ENCODE measurements at places on chromosomes 4 and X. TPM values are rescaled to one million over a fixed set of nuclear protein-coding genes. Genes with fewer than 3 reads are reported as not detected.

ADGRG2 gene
- total RNA-seq: 0.66 TPM

XKRX gene
- total RNA-seq: 0.16 TPM

DNA sequence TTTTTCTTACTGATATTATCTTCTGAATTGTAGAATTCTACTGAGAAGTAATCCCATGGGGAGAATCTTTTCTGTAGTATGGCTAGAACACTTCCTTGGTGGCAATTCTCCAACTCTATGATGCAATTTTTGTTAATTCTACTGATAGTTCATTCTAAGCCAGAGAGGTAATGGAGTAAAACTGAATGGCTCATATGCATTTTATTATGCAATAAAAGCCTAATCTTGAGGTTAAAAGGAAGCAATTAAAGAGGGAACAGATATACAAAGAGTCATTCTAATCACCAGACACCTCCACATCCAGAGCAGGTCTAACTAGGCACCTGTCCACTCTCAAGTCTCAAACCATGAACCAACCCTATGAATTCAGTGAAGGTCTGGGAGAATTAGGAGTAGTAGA, 9.7 kb downstream of the RAP2C start:
- DNase-seq: no peak
- no peak overlapping the region for H3K27ac ChIP-seq
- no peaks in the 10 kb centered on the region for H3K4me1 ChIP-seq
- no peaks in the 10 kb centered on the region for H3K27me3 ChIP-seq
- no peak overlapping the region for H3K4me3 ChIP-seq
- H3K36me3 ChIP-seq: no peaks in the 10 kb centered on the region

GRCh38 chr4:169051761-169052593, 41.9 kb upstream of the CBR4 start:
- no peaks in the 10 kb centered on the region for H3K36me3 ChIP-seq
- H3K27ac ChIP-seq: peak overlapping the region; percentile 38
- DNase-seq: no peak
- H3K4me1 ChIP-seq: peaks cover 12% of the 10 kb centered on the region
- H3K27me3 ChIP-seq: no peaks in the 10 kb centered on the region

DNA sequence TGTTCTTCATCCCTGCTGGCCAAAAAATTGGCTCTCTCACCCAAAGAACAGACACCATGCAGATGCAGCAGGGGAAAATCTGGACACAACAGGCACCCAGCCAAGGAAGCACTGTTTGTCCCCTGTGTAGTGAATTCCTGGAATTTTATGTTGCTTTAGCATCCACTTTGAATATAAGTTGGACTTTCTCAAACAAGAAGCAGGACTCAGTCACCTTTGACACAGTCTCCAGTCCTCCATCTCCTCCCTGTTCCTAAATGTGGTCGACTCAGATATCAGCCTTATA, 11.8 kb downstream of the ZNF182 start:
- no peak overlapping the region for H3K4me3 ChIP-seq
- DNase-seq: no peak
- H3K27me3 ChIP-seq: peaks cover 4% of the 10 kb centered on the region
- H3K27ac ChIP-seq: no peak overlapping the region

GRCh38 chr4:96035727-96036126, 195.8 kb downstream of the PDHA2 start:
- no peaks in the 10 kb centered on the region for H3K27me3 ChIP-seq
- H3K4me1 ChIP-seq: no peaks in the 10 kb centered on the region
- no peak overlapping the region for H3K27ac ChIP-seq
- no peaks in the 10 kb centered on the region for H3K36me3 ChIP-seq
- DNase-seq: no peak

- no peaks in the 10 kb centered on the region for H3K27me3 ChIP-seq
- no peak for DNase-seq
- H3K27ac ChIP-seq: no peak overlapping the region
- no peaks in the 10 kb centered on the region for H3K4me1 ChIP-seq
Observed at GRCh38 chr4:175536852-175537453, 275.1 kb downstream of the GPM6A start.

DNA sequence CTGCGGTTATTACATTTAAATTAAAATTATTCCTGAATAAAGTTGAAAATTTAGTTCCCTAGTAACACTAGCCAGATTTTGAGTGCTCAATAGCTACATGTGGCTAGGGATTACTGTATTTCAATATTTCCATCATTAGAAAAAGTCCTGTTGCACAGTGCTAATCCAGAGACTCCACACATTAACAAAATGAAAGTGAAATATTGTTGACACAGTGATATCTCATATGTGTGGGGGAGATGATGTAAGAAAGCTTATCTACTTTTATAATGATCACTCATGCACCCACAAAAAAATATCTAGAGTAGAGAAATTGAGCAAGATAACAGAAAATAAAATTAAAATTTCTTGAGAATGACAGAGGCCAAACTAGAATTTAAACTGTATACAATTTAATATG, 74.9 kb downstream of the MAGEB10 start:
- no peak overlapping the region for H3K27ac ChIP-seq
- H3K36me3 ChIP-seq: no peaks in the 10 kb centered on the region
- H3K27me3 ChIP-seq: peaks cover 15% of the 10 kb centered on the region
- no peak overlapping the region for H3K4me3 ChIP-seq
- no peaks in the 10 kb centered on the region for H3K4me1 ChIP-seq

DNA sequence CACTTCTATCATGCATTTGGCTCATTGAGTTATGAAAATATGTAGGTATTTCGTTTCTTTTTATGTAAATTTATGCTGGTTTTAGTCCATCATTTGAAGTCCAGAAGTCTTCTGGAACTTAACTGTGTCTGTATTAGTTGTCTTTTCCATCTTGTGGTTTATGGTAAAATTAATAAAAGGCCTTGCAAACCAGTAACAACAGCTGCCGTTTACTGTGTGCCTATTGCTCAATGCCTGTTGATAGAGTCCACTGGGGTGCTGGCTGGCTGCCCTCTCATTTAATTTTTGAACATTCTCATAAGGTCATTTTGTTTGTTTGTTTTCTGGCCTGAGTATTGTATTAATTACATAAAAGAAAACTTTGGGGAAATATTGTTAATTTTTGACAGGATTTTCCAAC, 98.0 kb downstream of the NAA11 start:
- H3K4me1 ChIP-seq: no peaks in the 10 kb centered on the region
- no peak overlapping the region for H3K27ac ChIP-seq
- DNase-seq: no peak
- H3K4me3 ChIP-seq: no peak overlapping the region

GRCh38 chr4:160276785-160277325, 1174.0 kb downstream of the RAPGEF2 start:
- H3K4me3 ChIP-seq: no peak overlapping the region
- no peak for DNase-seq
- H3K27me3 ChIP-seq: no peaks in the 10 kb centered on the region
- no peaks in the 10 kb centered on the region for H3K4me1 ChIP-seq

DNA sequence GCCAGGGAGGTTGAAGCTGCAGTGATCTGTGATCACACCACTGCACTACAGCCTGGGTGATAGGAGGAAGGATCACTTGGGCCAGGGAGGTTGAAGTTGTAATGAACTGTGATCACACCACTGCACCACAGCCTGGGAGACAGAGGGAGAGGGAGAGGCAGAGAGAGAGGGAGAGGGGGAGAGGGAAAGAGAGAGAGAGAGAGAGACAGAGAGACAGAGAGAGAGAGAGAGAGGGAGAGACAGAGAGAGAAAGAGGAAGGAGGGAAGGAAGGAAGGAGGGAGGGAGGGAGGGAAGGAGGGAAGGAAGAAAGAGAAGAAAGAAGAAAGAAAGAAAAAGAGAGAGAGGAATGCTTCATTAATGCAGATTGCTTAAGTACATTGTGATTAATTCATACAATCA, 15.2 kb upstream of the MAP9 start:
- no peak overlapping the region for H3K4me3 ChIP-seq
- H3K36me3 ChIP-seq: no peaks in the 10 kb centered on the region
- H3K27me3 ChIP-seq: no peaks in the 10 kb centered on the region
- H3K27ac ChIP-seq: no peak overlapping the region
- no peaks in the 10 kb centered on the region for H3K4me1 ChIP-seq

All from breast epithelium (tissue), 4 donors.